Activated CD8-positive, alpha-beta memory T cell treated with anti-CD3 and anti-CD28 coated beads, Interleukin-2, amount 50 U/mL, for 4 hours (primary cell): ENCODE measurements at places on chromosomes 6 and 20.

DNA sequence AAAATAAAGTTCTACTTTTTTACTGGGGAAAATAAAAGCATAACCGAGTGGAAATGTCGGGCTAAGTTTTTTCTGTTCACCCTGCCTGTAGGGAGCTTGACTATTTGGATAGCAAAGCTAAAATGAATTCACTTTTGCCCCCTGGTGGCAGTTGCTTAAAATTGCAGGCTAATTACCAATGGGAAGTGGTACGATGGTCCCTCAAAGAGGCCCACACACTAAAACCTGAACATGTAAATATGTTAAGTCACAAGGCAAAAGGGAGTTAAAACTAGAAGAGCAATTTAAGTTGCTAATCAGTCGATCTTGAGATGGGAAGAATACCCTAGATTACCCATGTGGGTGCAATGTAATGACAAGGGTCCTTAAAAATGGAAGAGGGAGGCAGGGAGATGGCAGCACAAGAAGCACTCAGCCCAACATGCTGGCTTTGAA is 916 bp upstream of the SUN5 start:
- peak; percentile 32 for DNase-seq

- DNase-seq: no peak
These were observed at the start of gene PLA2G7 for GRCh38 chr6:46734867-46735719. Gene PLA2G7, minus strand, starts transcription at chr6:46735375. Its CDS starts 12,484 bp downstream, at chr6:46722891.

GRCh38 chr20:55678126-55678525 is 327.2 kb downstream of the CBLN4 start:
- no peak for DNase-seq

DNA sequence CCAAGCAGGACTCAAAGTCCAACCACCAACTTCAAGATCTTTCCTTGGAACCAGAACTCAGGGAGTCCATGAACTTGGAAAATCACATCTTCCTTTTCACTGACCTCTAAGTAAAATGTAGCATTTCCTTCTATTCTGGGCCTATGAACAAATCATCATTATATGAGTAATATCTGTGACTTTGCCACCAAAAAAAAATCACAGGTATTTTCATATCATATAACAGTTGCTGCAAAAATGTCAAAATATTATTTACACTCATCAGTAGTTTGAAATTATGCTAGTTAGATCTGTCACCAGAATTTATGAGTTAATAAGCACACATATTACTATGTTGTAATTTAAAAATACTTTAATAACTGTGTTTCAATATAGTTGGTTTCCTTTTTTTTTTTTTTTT is 27.3 kb upstream of the TLDC2 start:
- DNase-seq: no peak

DNA sequence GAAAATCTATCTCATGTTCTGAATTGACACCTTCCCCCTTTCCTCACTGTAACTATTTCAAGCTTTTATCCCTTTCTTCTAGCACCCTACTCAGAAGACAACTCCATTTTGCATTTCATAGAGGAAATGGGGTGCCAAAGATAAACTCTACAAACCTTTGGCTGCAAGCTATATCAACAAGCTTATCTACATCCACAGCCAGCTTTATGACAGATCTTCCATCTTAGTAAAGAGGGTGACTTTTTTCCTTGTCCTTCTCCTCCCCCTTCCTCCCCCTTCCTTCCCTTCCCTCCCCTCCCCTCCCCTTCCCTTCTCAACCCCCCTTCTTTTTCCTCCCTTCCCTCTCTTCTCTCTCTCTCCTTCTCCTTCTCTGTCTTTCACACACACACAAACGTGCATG is 58.0 kb upstream of the OLIG3 start:
- no peak for DNase-seq

DNA sequence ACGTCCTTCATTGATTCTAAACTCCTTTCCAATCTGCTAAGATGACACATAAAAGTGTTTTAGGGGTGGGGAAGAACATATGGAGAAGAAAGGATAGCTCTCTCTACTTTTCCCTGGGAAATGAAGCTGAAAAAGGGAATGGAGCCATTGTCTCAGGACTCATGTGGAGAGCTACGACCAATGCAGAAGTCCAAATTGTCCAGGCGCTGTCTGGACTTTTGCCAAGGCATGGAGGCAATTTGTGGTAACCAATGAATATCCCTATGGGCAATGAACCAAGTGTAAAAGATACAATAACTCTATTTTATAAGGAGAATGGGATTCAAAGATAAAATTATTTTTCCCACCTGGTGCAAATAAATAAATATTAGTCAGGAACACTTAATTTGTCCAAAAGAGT is 16.1 kb downstream of the FBXL4 start:
- no peak for DNase-seq

DNA sequence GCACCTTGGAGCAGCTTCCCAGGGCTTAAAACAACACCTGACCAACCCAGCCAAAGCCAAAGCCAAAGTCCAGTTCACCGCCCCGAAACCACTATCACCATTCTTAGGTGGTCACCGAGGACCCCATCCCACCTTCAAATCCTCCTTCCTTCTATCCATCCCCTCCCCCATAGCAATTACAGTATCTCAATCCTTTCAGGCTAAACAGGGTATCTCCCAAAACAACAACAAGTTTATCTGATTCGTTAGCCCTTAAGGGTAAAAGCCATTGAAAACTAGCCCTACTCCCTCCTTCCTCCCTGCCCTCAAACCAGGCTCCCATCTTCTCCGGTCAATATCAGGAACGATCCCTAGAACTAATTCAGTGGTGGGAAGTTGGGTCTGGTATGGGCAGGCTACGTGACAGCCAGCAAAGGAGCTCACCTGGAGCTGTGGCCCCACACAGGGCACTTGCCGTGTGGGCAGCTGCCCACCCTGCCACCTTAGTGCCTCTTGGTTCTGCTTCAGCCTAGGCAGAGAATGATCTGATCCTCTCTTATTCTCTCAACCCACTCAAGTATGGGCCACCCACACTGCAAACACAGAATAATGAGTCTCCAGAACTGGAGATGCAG is 2.0 kb downstream of the ARHGAP18 start:
- DNase-seq: no peak

GRCh38 chr6:22829070-22829469 is 259.7 kb downstream of the HDGFL1 start:
- DNase-seq: no peak

GRCh38 chr6:154792761-154793160 is 59.5 kb downstream of the SCAF8 start:
- no peak for DNase-seq

DNA sequence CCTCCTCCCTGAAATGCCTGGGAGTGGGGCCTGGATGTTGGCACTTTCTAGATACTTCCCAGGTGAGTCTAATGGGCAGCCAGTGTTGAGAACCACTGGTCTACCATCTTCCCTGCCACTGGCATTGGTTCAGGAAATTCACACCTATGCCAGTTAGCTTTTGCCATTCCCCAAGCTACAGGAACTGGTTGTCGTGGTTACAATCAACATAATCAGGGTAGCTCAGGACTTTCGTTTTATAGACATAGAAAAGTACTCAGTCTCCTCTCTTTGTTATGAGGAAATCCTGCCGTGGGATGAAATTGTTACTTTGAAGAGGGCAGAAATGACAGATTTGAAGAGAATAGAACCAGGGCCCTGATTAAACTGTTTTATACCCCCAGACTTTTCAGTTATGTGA is 127.9 kb upstream of the FOXO3 start:
- DNase-seq: no peak

DNA sequence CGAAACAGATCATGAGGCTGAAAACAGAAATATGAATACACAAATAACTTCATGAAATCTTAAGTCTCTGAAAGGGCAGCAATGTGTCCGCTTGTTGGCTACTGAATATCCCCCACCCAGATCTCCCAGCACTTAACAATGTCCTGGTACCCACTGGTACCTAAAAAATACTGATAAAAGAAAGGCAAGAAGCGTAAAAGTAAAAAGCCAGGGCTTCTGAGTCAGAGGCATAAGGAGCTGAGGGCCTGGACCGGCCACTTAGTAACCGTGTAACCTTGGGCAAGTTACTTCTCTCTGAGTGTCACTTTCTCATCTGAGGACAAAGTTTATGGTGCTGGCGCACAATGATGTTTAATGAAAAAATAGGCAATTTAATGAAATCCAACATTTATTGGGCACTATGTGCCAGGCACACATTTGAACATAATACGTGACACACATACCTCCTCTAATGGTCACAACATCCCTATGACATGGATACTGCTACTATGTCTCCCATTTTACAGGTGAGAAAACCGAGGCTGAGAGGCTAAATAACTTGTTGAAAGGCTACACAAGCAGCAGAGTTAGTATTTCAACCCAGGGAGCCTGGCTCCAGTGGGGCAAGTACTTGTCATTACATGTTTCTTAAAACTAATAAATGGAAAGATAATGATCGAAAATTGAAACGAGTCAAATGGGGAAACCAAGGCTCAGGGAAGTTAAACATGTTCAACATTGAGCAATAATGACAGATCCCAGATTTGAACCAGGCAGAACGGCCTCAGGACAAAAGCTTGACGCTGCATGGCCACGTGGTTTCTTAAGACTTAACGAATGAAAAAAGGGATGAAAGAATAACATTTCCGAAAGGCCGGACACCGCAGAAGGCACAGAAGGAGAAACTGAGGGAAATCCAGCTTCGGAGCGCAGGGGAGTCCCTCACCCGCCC is 828 bp downstream of the TP53RK start:
- DNase-seq: no peak

GRCh38 chr6:73460056-73460455 is 1.5 kb upstream of the MTO1 start:
- DNase-seq: no peak

GRCh38 chr6:99092461-99092860 is 144.7 kb upstream of the FBXL4 start:
- no peak for DNase-seq

GRCh38 chr20:31608251-31608945 is 3.3 kb downstream of the ID1 start:
- DNase-seq: no peak

- DNase-seq: no peak
These were observed 45.6 kb upstream of the AKIRIN2 start for GRCh38 chr6:87747646-87748045.

GRCh38 chr6:47859175-47859574 is 77.3 kb downstream of the OPN5 start:
- no peak for DNase-seq

DNA sequence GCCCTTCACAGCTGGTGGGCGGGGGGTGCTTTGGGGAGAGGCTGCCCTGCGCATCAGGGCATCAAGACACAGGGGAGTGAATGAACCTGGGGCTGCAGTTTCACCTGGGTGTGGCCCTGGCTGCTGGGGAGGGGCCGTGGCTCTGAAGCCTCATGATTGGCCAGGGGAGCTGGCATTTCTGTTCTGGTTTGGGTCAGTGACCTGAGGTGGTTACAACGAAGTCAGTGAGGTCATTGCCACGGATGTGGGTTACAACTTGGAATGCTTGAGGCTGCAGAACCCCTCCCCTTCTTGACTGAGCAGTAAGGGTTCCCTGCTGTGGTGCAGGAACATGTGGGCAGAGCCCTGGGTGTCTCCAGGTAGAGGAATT is 3.0 kb downstream of the TCEA2 start:
- DNase-seq: no peak

- no peak for DNase-seq
These were observed 42.8 kb upstream of the RALGAPA2 start for GRCh38 chr20:20755231-20755630.

GRCh38 chr20:24497851-24498250 is 28.4 kb downstream of the SYNDIG1 start:
- DNase-seq: no peak

DNA sequence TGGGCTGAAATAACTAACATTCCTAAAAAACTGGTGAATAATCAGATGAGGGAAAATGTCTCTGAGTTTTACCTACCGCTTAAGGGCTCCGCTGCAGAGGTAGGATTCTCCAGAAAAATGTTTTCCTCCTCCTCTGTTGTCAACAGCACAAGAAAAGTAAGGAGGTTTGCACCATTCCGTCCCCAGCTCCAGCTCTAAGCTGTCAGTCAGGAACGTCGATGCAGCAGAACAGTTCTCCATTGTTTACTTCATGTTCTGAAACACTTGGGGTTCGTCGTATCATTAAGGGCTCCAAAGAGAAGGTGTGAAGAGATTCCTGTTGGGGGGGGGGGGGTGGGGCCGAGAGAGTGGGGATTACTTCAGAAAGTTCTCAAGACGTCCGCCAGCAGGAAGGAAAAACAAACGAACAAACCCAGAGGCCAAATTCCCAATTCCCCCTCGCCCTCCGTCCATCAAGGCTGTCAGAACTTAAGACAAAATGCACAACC is 734 bp downstream of the MMS22L start:
- no peak for DNase-seq

GRCh38 chr6:633611-634010 is 23.3 kb downstream of the HUS1B start:
- DNase-seq: no peak

- no peak for DNase-seq
These were observed 16.5 kb downstream of the COL20A1 start for GRCh38 chr20:63309261-63310071.

DNA sequence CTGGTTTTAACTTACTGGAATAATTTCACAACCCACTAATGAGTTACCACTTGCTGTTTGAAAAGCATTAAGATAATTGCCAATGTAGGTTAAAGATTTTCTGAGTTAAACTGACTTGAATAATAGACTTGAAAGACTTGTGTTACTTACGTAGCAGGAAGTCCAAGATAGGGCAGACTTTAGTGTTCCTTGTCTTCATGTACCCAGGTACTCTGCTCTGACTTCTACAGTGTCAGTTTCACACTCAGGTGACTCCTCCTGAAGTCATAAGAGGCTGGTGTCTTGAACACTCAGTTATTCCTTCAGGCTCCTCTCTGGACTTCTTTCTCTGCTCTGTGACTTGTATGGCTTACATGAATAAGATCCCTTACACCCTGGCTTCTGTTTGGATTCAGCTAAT is 76.3 kb upstream of the SGK1 start:
- DNase-seq: no peak

GRCh38 chr20:50980071-50980681 is 21.6 kb downstream of the MOCS3 start:
- DNase-seq: no peak

DNA sequence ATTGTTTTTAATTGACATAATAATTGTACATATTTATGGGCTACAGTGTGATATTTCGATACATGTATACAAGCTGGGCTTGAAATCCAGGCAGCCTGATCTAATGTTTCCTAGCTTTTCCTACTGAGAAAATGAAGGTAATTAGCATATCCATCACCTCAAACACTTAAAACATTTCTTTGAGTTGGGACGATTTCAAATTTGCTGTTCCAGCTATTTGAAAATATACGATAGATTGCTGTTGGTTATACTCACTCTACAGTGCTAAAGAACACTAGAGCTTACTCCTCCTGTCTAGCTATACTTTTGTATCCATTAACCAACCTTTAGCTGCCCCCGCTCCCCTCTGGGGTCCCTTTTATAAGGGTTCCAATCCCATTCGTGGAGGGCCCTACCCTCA is 4.7 kb downstream of the LHFPL5 start:
- no peak for DNase-seq

DNA sequence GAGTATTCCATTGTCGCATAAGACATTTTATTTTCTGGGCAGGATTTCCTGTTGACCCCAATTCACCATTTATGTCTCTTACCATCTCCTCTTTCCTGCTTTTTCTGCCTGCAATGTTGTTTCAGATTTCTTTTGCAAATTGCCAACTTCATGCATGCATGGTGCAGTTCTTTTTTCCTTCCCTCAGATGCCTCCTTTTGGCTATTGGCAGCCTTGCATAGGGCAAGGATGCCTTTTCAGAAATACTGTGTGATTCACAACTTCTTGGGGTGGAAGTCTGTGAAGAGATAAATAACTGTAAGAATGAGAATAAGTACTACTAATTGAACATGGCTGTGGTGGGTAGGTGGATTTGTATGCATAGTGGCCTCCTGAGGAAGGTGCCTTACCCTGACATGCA is 116.7 kb downstream of the SOX4 start:
- no peak for DNase-seq
